ENCODE measurements at places on chromosomes 1 and 21.
A peak's percentile ranks its signal among the peaks of the same experiment; 100 is the strongest.

DNA sequence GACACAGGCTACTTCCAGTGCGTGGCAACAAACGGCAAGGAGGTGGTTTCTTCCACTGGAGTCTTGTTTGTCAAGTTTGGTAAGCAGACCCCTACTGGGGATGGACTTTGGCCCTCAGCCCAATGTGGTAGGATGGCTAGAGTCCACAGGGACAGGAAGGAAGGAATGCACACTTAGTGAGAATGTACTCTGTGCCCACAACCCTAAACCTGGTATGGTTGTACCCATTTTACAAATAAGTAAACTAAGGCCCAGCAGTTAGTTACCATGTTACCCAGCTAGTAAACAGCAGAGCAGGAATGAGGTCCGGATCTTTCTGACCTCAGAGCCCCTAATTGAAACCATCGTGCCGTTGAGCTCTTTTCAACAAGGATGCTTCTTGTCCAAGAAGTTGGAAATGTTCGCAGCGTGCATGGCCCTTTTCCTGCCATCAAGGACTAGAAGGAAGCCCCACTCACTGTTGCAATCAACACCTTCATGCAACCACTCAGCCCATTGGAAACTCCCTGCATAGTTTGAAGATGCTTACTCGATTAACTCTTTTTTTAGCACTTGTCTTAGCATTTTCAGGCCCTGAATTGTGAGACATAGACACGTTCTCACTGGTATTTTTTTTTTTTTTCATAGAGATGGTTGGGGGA lies 153.4 kb upstream of the UBE2U start:
- DNase-seq, result no peak

- DNase-seq, result no peak
Observed at GRCh38 chr1:88179943-88180342, 504.1 kb upstream of the PKN2 start.

DNA sequence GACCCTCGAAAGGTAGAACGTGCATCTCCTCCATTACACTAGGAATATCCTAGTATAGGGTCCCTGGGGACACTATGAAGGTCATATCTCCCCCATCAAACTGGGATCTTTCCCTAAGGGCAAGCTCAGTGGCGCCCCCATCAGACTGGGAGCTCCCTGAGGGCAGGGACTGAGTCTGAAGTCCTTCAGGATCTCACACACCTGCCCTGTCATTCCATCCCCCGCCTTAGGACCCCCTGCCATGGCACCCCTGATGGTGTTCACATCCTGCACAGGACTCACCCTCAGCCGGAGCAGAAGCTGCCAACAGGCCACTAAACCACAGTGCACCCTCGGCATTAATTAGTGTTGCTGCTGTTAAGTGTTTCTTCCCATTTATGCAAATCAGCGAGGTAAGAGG lies 50.4 kb downstream of the IGSF21 start:
- no peak for DNase-seq

DNA sequence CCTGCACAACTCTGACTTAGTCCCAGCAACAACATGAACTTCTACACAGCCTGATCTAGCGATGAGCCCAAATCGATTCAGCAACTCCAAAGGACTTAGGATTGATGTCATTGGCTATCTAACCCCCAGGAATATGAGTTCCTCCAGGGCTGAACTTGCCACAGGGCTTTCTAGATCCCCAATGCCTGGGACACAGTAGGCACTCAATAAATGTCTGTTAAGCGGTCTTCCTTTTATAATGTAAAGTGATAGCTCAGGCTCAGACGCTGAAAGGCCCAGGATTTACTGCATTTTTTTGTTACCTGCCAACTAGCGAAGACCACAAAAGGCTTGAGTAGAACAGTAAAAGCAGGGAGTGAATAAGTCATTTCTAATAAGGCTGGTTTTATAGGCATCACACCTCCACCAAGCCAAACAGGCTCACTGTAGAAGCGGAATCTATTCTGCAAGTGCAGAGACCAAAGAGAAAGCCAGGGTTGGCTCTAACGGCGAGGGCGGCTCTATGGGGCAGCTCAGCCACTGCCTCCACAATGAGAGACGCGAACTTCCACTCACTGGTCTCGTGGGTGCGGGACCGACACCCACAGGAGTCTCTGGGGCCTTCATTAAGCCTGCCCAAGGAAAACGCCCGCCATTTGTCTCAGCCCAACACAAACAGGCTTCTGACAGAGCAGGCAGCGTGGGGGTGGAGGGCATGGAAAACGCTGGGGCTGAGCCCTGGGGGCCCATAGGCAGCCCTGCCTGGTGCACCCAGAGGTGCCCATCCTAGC lies 52.0 kb downstream of the HLCS start:
- no peak for DNase-seq

DNA sequence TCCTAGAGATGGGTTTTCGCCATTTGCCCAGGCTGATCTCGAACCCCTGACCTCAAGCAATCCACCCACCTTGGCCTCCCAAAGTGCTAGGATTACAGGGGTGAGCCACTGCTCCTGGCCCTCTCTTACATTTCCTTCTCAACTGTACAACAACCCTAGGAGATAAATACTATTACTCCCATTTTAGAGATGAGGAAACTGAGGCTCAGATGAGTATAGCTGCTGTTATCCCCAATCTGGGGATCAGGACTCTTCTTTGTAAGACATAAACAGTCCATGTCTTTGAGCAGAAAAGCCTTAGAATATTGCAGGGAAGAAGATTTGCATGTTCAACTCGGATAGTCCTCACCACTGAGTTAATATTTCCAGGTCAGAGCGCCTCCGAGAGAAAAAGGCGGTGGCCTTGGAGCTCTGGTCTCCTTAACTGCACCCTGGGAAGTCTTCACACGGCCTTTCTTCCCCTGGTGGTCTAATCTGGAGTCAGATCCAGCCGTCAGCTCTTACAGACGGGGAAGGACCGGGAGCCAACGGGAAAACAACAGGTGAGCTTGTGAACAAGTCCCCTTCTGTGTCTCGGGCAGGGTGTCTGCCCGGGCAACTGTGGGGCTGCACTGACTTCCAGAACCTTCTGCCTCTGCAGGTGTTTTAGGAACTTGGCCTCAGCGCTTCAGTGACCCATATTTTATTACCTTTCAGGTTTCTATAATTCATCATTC lies 5.9 kb upstream of the OLIG1 start:
- DNase-seq, result no peak

DNA sequence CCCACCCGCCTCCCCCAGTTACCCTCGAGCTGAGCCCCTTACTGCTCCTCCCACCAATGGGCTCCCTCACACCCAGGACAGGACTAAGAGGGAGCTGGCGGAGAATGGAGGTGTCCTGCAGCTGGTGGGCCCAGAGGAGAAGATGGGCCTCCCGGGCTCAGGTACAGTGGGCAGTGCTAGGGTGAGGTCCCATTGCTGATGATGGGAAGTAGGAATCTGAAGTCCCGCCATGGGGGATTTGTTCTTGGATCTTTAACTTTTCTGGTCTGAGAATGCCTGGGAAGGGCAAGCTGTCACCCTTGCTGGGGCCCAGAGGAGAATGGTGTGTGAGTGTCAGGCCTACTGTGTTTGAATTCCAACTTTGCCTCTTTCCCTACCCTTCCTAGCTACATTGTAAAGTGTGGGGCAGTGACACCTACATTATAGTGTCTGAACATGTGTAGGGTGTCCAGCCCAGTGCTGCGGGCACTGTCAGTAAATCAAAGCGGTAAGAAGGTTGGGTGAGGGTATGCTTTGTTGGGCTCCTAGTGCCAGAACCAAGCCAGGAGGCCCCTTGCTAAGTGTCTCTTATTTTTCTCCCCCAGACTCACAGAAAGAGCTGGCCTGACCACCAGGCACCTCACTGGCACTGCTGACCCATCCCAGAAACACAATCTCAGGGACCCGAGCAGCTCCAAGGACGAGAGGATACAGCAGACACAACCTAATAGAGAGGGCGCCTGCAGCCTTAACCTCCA lies 44.7 kb downstream of the YARS1 start:
- no peak for DNase-seq

DNA sequence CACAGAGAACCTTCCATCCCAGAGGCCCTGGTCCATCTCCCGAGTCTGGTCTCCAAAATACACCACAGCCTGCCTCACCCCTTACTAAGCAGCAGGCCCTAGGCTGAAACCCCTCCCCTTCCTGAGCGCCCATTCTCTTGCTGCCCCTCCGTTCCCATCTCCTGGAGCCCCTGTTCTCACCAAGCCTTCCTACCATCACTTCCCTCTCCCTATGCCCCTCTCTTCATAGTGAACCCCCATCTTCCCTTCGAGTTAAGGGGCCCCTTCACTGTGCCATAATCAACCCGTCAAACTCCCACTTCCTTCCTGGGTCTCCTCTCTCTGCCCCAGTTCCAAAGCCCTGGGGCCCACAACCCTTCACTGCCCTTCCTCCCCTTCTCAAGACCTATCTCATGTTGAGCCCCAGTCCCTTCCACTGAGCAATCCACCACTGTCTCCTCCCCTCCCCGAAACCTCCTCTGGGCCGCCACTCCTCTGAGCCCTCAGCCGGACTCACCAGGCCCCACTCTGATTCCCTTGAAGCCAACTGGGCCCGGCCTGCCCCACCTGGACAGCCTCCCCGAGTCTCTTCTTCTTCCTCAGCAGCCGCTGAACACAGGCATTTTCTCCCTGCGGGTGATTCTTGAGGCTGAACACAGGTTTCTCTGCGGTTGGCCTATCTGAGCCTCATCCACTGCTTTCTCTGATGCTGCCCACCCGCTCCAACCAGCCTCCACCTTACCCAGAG lies 42.2 kb upstream of the WASF2 start:
- DNase-seq, result no peak

GRCh38 chr21:44291936-44292811 lies 6.5 kb downstream of the AIRE start:
- DNase-seq, result no peak

DNA sequence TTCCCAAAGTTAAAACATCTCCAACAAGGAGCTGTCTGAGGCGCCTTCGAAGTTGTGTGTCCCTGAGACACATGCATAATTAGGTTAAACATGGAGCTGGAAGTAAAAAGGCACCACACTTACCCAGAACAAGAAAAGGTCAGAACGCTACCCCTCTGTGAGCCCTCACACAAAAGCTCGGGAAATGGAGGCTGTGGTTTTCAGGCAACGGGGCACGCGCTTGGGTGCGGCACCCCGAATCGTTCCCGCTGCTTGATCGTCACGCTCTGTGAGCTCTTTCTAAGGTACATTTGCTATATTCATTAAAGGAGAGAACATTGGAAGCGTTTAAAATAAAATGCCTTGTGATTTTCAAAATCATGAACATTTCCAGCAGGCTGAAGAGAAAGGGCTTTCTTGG lies 12.5 kb downstream of the CAPN8 start:
- no peak for DNase-seq

- peak; percentile 47 for DNase-seq
Observed at GRCh38 chr1:98949166-98949565, 55.5 kb downstream of the PLPPR5 start.

DNA sequence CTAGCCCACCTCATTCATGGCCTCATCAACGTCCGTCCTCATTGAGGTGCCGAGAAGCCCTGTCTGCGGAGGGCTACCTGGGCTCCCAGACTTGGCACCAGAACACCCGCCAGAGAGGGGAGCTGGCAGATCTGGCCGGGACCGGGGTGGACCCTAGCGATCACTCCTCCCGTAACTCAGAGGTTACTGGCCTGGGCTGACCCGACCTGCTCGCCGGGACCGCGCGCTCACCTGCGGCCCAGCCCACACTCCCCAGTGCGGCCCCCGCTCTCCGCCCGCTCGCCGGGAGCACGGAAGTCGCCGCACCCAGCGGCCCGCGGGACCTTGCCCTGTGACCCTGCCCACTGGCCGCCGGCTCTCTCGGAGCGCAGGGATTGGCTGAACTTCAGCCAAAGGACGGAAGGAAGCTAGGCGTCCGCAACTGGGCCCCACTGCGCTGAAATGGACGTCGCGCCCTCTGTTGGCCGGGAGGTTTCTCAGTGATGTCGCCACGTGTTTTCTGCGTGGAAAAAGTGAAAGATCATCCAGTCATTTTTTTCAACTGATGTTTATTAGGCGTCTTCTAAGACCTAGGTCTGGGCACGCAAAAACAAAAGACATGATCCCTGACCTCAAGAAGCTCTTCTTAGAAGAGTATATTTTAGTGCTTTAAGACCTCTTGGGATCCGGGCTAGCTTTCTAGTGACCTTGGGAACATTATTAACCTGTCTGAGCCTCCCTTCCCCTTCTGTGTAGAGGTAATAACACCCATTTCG lies at the start of gene SMIM12:
Gene SMIM12 (minus strand): TSS at position 304 of the 755 bp plus-strand sequence. CDS start 3,772 bp downstream, outside the sequence.
- peak; percentile 93 for DNase-seq

GRCh38 chr1:12276225-12276624 lies 46.4 kb downstream of the VPS13D start:
- peak; percentile 44 for DNase-seq

DNA sequence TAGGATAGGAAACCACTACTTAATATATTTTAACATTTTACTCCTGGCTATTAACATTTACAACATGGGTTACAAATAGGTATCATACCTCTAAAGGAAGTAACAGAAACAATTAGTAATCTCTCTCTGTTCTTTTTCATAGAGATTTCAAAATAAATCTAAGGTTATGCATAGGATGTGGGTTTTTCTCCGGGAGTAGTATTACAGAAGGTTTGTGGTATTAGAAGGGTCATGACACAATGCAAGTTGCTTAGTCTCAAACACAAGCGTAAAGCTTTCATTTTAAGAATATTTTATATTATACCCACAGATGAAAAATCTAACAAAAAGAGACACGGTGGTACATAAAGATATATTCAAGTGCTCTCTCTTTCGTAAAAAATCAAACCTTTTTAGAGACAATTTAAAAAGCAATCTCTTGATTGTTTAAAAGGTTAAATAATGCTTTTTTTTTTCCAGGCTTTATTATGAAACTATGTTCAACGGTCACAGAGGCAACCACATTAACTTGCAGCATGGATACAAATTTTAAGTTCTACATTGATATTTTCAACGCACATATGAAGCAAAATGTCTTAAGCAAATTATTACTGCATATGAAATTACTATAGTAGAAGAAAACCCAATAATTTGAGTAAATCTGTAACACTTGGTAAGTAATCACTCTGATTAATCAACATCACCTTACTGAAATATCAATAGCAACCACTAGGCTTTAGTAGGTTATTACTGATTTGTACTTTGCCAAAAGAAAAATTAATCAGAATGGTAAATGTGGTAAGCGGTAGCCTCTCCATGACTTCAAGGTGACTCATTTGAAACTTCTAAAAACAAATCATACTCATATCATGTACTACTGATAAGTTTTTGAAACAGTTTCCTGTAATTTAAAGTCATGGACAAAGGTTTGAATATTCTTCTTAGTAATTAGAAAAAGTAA lies 97.4 kb upstream of the GFI1 start:
- peak; percentile 49 for DNase-seq

DNA sequence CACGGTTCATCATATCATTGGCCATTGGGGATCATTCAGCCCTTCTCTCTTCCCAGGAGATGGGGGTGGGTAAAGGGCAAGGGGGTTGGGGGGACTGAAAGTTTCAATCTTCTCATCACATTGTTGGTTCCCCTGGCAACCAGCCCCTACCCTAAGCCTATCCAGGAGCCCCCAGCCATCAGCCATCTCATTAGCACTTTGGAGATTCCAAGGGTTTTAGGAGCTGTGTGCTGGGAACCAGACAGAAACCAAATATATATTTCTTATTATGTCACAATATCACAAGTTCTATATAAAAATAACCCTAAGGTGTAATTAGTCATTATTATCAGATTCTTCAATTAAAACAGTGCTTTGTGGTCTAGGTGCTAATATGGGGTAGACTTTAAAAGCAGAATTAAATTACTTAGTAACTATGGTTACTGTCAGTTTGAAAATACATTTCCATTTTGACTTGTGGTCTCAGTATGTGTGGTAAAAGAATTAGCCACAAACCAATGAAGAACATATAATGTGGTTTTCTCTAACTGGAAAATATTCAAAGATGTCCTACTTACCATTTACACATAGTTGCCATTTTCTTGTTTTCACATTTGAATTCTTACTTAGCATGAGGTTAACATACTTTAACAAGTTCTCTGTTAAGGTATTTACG lies 28.1 kb downstream of the IL23R start:
- peak; percentile 4 for DNase-seq
